Stimulated activated CD8-positive, alpha-beta memory T cell treated with anti-CD3 and anti-CD28 coated beads, Interleukin-12 subunit alpha, Interleukin-12 subunit beta, amount 100 ng/mL, for 4 hours (primary cell): ENCODE measurements at places on chromosomes 4 and X.

GRCh38 chr4:75048208-75048879 is 115.4 kb downstream of the PARM1 start:
- DNase-seq = no peak

- no peak for DNase-seq
Measured at GRCh38 chr4:171484681-171485080, 328.5 kb upstream of the GALNTL6 start.

GRCh38 chr4:78005086-78005485 is 52.0 kb upstream of the FRAS1 start:
- DNase-seq = no peak

DNA sequence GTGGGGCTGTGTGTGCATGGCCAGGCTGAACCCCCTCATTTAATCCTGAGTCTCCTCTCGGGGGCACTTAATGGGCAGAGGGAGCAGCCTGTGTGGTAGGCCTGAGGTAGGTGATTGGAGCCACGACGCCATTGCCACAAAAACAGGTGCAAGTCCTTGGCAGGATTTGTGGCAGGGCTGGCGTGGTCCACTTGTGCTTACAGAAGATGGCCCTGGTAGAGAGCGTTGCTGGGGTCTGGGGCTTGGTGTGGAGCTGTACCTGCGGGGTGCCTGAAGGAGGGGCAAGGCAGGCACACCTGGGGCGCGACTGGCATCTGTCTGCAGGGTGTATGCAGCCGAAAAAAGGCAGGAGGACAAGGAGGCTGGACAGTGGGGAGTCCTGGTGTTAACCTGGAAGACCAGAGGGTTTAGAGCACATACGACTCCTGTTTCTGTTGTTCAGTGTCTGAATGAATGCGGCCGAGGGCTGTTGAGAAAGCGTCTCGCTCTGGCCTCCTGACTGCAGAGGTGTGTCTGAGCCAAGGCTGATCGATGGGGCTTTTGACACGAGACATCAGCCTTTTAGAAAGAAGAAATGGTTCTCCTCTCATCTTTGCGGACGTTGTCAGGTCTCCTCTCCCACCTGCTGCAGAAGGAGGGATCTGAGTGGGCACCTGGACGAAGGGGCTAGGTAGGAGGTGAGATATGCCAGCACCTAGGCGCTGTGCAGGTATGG is 52.0 kb downstream of the TBC1D14 start:
- no peak for DNase-seq

GRCh38 chr4:21948347-21949072 is at the start of gene KCNIP4:
KCNIP4 (minus strand) TSS chr4:21948772.
- no peak for DNase-seq

GRCh38 chrX:29066516-29066915 is 479.3 kb downstream of the IL1RAPL1 start:
- DNase-seq = no peak

GRCh38 chr4:17152941-17153540 is 254.6 kb upstream of the LDB2 start:
- DNase-seq = no peak
